ENCODE measurements at places on chromosomes 5 and 9.
A peak's percentile ranks its signal among the peaks of the same experiment; 100 is the strongest.

GRCh38 chr5:31731016-31731415 is 92.1 kb downstream of the PDZD2 start:
- no peak for DNase-seq

DNA sequence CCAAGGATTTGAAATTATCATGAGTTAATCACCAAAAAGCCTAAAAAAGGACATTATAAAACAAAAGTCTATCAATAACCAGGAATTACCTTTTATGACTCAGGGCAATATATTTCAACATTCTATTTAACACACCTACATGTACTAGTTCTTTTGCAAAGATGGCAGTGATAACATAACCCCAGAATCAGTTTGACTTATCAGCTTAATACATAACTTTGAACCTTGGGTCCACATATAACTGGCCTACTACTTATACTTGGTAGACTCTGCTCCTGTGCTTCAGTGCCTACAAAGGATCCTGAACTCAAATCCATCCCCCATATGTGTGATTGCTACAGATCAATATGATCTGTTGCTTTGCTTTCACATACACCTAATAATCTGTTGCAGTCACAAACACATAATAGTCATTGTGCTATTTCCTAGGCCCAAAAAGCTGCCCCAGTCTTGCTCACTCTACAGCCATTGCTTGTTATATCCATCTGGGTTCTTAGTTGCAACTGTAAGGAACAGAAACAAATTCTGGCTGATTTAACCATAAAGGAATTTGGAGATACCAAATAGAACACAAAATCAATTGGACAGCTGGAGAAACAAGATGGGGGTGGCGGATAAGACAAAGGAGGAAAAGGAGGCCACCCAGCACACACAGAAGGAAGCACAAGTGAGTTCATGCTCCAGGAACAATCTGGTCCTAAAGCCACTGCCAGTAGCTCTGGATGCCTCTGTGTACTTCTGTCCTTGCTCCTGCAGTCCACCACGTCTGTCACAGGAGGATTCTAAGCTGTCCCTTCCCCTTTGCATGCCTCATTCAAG is 25.5 kb downstream of the DEPDC1B start:
- DNase-seq = peak; percentile 28

- peak; percentile 83 for DNase-seq
Measured at GRCh38 chr5:149559706-149560105, 8.5 kb upstream of the CSNK1A1 start.

- no peak for DNase-seq
Measured at GRCh38 chr5:61507232-61507631, 175.2 kb downstream of the ZSWIM6 start.

GRCh38 chr5:107306594-107306993 is 364.1 kb downstream of the EFNA5 start:
- DNase-seq = no peak

DNA sequence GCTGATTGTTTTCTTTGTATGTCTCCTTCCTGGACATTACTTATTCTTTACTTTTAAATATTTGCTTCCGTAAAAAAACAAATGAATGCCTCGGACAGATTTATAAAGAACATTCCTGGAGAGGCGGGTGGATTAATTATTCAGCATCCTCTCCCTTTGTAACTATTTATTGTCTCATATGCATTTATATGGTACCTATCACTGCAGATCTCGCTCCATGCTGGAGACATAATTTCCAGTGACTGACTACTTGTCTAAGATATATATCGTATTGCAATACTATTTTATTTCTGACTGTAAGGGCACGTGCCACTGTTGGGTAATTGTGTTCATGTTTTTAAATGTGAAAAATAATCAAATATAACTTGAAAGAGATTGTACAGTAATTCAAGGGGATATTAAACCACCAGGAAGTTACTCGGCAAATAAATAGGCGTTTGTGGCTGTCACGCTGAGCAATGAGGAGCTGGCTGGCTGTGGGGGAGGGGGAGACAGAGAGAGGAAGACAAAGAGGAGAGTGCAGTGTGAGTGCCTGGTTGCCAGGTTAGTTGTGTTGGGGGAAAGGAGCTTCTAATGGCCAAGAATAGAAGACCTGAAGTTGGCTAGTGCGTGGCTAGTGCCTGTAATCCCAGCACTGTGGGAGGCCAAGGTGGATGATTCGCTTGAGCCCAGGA is 131.8 kb upstream of the GABRP start:
- no peak for DNase-seq

DNA sequence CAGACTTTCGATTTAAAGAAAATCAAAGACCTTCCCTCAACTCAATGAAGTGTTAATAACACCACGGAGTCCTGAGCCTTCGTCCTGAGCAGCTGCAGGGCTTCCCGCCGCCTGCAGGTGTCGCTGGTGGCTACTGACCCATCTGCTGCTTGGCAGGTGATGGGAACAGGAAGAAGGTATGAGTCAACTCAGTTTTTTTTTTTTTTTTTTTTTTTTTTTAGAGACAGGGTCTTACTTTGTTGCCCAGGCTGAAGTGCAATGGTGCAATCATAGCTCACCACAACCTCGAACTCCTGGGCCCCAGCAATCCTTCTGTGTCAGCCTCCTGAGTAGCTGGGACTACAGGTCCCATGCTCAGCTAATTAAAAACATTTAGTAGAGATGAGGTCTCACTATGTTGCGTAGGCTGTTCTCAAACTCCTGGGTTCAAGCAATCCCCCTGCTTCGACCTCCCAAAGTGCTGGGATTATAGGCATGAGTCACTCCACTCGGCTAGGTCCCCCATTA is 185.7 kb upstream of the IL12B start:
- peak; percentile 61 for DNase-seq

- DNase-seq = no peak
Measured at GRCh38 chr5:116865651-116866050, 291.0 kb upstream of the SEMA6A start.

- DNase-seq = peak; percentile 36
Measured at GRCh38 chr5:142810081-142810480, 39.9 kb downstream of the ARHGAP26 start.

- DNase-seq = no peak
Measured at GRCh38 chr5:435961-436640, 6.9 kb upstream of the EXOC3 start.

GRCh38 chr5:167244583-167244982 is 1046.9 kb upstream of the WWC1 start:
- DNase-seq = peak; percentile 52

- peak; percentile 39 for DNase-seq
Measured at GRCh38 chr5:57862471-57862911, 379.9 kb upstream of the ACTBL2 start.

GRCh38 chr9:126793686-126794417 is 11.0 kb upstream of the ZBTB43 start:
- DNase-seq = no peak

DNA sequence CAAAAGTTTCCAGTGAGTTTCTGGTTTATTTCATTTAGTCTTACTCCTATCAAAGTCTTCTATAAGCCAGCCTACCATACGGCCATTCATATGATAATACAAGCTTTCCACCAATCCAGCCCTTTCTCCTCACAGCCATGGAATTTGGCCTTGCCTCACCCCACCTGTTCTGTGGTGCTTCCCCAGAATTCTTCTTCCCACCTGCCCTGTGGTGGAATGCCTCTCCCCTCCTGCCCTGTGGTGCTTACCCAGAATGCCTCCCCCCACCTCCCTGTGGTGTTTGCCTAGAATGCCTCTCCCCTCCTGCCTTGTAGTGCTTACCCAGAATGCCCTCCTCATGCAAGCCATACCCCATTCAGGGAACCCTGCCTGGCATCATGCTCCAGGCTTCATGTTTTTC is 90.3 kb upstream of the APC start:
- DNase-seq = no peak

DNA sequence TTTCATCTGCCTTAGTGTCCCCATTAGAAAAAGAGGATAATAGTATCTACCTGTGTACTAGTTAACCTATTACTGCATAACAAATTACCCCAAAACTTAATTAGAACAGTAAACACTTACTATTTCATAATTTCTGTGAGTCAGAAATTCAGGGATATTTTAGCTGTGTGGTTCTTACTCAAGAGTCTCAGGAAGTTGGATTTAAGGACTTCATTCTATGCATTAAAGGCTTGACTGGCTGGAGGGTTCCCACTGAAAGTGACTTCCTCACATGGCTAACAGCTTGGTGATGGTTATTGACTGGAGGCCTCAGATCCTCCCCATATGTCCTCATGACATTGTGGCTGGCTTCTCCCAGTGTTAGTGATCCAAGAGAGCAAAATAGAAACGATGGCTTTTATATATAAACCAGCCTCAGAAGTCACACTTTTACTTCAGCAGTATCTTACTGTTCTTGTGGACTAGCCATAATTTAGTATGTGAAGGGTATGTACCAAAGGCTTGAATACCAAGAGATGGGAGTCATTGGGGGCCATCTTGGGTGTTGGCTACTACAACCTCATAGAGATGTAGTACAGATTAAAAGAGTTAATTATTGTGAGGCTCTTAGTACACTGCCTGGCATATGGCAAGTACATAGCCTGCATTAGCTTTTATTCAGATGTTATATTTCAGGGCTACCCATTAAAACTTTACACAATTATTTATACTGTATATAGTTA is 9.9 kb downstream of the RAD23B start:
- DNase-seq = no peak

GRCh38 chr5:169913479-169913878 is 66.8 kb downstream of the INSYN2B start:
- no peak for DNase-seq

DNA sequence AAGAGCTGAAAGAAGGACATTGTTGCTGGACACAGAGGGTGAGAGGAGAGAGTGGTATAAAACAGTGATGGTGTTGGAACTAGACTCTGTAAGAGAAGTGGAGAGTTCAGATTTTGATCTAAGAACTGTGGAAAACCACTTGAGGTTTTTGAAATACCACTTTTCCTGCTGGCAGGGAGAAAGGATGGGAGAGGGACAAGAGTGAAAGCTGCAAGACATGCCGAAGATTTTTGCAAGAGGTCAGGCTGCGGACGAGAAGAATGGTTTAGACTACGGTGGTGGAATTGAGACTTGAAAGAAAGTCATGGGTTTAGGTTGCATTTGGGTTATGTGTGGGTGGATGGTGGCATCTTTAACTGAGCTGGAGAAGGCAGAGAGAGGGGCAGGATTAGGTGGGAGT is 202.2 kb upstream of the RPS23 start:
- DNase-seq = peak; percentile 74

DNA sequence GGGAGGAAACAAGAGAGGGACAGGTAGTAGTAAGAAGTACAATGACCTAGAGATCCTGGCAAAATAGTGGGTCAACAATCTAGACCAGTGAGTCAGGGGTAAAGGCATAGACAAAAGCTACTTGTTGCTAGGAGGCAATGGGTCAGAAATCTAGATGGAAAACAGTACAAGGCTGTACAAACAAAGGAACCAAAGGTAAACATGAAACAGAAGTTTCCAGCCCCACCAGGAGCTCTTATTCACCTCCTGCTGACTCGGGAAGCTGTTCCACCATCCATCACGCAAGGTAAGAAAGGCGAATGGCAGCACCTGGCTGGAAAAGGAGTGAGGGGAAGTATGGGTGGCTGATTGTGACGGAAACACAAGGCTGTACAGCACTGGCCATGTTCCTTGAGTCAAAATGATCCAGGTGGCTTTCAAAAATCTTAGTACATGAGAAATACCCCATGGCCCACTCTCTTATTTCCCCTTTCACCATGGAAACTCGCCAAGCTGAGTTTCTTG is 70.5 kb upstream of the RAI14 start:
- DNase-seq = no peak

DNA sequence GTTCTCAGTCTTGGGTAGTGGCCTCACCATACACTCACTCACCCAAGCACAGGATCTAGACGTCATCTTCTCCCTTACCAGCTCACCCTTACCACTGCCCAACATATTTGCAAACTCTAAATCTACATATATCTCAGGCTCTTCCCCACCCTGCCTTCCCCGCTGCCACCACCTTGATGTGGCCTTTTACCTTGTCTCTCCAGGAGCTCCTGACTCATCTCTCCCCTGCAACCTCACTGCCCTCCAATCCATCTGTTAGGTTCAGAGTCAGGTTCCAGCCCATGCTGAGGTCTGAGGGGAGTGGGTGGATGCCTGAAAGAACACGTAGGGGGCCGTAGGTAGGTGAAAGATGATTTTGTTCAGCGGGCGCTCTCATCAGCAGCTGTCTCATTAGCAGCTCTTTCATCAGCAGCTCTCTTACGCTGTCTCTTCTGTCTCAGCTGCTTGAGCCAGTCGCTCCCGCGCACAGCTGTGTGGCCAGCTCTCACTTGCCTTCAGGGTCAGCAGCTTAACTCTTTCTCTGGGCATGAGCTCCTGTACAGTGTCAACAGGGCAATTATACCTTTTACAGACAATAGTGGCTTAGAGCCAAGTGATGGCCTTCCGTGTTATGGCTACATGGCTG is 23.1 kb upstream of the CKMT2 start:
- DNase-seq = no peak

- DNase-seq = no peak
Measured at GRCh38 chr5:37571985-37572384, 192.9 kb downstream of the WDR70 start.

GRCh38 chr9:95023217-95024003 is 294.1 kb downstream of the FANCC start:
- DNase-seq = peak; percentile 70

All from fibroblast of lung (primary cell).